ENCODE measurements at places on chromosomes 2 and 18.

DNA sequence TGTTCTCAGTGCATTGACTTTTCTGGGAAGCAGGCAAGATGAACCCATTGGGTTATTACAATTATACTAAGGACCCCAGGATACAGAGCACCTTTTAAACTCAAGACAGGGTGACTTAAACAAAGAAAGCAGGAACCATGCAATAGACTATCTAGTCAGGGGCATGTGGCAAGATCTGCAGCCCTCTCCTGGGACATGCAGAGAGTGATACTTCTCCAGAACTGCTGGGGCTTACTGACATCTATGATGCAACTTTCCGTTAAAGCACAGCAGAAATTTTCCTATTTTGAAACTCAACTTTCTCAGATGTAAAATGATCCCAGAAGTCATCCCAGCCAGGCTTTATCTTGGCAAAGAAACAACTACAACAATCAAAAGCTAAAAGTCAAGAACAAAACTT lies 162.2 kb upstream of the HNMT start:
- no peak for DNase-seq

- no peak for DNase-seq
These were observed 243.8 kb downstream of the CELF4 start for GRCh38 chr18:37321582-37322491.

DNA sequence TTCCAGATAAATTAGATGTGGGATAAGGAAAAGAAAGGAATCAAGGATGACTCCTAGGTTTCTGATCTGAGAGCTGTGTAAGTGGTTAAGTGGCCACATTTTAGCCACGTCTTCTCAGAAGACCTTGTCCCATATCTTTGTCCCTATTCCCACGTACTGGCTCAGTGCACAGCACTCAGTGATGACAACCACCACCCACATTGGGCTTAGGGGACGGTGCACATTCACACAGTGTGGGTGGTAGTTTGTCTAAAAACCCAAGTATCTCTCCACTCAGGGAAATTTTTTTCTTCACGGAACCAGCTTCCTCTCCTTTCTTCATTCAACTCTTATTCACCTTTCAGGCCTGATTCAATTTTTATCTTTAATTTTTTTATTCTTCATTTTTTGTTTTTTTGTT lies 30.6 kb upstream of the GCC2 start:
- no peak for DNase-seq

GRCh38 chr2:170284205-170284604 lies 106.3 kb downstream of the MYO3B start:
- DNase-seq = no peak
